ENCODE measurements at places on chromosomes 7 and 10.
A peak's percentile ranks its signal among the peaks of the same experiment; 100 is the strongest.

DNA sequence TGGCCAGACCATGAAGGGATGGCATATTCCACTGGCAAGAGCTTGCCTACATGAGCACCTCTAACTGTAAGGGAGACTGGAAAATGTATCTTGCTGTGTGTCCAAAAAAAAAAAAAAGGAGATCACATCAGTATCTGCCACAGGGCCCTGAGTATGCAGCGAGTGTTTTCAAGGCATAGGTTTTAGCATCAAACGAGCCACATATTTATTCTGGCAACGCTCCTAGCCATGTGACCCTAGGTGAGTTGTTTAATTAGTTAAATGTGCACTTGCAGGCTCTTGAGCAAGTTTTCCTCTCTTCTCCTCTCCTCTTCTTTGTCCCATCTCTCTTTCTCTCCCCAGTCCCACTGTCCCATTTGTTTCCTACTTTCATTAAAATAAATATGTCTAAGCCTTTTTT lies 428.7 kb upstream of the AKR1E2 start:
- no peak for DNase-seq

DNA sequence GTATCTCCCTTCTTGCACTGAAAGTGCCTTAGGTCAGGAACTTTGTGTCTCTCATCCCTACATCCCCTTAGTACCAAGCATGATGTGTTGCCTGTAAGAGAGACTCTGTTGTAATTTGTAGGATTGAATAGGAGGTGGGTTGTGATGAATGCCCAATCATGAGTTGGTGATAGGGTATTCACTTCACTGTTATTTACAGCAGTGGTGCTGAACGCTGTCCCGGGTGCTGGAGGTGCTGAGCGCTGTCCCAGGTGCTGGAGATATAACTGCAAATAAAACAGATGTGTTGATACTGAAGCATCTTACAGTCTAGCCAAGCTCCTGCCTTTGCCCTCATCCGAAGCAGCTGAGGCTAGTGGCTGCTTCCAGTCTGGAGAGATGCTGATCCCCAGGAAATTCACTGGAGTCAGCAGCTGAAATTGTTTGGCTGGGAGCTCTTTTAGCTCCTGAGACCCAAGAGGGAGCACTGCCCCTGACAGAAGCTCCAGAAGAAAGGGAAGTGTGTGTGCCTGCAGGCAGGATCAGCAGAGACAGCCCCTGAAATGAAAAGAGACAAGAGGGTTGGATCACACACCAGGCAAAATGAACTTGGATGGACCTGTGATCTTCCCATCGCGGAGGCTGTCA lies 183.4 kb downstream of the SORCS3 start:
- no peak for DNase-seq

DNA sequence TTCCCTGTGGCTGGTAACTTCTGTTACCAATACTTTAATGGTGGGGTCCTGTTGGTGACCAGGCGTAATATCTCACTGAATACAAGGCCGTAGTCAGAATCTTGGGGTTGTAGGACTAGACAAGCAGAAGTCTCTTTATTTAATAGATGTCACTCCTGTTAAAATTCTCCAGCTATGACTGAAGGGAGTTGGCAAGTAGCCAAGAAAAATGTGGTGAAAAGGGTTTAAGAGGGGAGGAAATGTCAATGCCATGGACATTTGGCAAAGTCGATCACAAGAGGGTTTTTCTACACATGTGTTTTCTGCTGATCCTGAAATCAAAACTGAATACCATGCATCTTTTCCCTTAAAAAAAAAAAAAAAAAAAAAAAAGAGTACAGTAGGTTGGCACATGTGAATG lies 533.5 kb downstream of the AUTS2 start:
- no peak for DNase-seq

- DNase-seq = no peak
These were observed 124.8 kb upstream of the LSM8 start for GRCh38 chr7:118059209-118059608.

GRCh38 chr10:58457761-58458616 lies 54.7 kb upstream of the BICC1 start:
- no peak for DNase-seq

- DNase-seq = no peak
These were observed 74.8 kb downstream of the SVIL start for GRCh38 chr10:29559996-29560395.

GRCh38 chr7:4734587-4735345 lies 40.7 kb upstream of the AP5Z1 start:
- no peak for DNase-seq

DNA sequence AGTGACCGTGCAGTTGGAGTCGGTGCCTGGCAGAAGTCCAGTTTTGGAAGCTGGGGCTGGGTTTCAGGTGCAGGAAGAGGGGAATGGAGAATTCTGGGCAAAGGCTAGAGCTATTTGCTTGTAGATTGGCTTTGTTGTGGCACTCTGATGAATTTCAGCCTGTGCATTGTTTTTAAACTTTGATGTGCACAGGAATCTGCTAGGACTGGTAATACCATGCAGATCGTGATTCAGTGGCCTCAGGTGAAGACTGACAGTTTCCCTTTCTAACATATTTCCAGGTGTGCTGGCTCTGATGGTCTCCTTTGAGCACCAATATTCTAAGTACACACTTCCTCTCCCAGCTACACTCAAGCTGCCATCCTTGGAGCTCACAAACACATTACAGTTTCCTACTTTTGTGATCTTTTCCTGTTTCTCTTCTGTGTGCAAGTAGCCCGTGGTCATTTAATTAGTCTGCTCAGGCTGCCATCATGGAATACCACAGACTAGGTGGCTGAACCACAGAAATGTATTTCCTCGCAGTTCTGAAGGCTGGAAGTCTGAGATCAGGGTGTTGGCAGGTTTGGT lies 55.6 kb downstream of the NOC3L start:
- no peak for DNase-seq

GRCh38 chr7:124269774-124270173 lies 236.9 kb upstream of the TMEM229A start:
- no peak for DNase-seq

DNA sequence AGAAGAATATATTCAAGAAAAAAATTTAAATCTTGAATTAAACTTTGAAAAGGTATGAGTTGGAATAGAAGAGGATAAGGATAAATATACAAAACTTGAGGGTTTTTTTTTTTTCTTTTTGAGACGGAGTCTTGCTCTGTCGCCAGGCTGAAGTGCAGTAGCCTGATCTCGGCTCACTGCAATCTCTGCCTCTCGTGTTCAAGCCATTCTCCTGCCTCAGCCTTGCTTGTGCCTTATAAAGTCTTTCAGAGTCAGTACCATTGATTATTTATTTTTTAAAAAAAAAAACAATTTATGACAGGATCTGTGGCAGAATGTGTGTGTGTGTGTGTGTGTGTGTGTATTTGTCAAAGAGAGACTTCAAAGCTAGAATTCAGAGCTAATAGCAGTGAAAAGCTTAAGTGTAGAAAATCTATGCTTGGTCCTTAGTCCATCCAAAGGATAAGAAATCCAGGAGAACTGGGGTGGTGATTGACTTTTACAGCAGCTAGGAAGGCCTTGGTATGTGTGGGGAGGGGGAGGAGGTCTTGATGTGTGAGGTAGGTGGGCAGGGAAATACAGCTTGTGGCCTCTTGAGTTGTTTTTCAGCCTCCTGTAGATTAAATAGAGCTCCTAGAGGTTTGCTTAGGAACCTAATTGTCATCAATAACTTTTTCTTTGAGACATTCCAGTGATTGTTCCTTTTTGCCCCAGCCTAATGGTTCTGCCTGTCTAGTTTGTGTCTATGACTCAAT lies 2.4 kb downstream of the HECTD2 start:
- DNase-seq = no peak

DNA sequence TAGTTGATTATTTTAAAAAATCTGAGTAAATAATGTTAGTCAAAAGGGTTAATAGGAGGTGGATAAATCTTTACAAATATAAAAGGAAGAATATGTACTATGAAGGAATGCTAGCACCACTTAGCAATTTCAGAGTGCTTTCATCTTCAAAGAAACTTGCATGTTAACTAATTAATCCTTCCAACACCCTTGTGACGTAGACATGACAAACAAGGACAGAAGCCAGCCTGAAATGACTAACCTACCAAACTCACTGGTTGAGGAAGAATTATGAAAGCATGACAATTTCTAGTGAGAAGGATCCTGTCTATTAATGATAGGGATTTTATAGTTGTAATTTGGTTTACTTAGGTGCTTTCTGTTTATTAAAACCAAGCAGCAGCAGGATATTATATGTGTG lies 468.0 kb upstream of the FZD8 start:
- no peak for DNase-seq

DNA sequence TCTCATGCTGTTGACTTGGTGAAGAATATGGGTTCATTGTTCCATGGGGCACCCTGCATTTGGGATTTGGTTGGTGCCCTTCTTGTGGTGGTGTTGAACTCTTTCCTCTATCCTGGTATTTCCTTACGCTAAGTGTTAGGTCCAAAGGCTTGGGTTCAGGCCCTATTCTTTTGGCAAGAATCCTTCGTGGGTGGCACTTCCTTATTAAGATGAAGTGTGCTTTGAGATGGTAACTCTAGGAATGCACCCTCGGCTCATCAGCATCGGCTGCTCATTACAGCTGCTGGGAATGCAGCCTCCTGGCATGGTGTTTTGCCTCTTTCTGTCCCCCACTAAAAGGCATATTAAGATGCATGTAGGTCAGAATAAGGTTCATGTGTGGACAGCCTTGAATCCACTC lies 380.7 kb downstream of the RPS24 start:
- no peak for DNase-seq

GRCh38 chr7:81094952-81095351 lies 176.1 kb upstream of the SEMA3C start:
- DNase-seq = no peak

DNA sequence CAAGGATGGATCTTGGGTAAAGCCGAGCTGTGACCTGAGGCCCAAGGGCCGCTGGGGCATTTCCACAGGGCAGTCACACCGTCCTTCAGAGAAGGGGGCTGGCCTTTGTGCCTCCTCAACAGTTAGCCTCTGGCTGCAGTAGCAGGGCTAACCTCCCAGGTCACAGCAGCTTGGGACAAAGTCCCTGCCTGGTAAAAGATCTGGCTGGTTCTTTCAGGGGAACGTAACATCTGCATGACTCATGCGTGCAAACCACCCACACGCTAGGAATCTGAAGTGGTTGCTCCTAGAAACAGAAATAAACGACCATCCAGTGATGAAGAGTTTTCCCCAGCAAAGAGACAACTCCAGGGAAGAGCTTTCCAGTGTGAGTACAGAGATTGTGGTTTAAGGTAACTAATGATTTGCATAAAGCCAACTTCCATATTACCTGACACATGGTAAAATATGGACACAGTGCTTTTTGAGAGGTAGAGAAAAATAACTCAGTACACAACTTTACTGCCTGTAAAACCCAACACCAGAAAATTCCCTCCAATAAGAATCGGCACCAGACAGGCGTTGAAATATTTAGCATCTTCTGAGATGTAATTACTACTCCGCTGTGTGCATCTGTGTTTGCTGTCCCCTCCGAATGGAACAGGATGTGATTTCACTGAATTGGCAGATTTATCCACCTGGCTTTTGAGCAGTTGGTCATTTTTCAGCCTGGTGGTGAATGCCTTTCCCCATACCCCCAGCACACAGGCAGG lies 84.9 kb upstream of the ADRB1 start:
- no peak for DNase-seq

GRCh38 chr10:25934621-25935139 lies 651 bp downstream of the MYO3A start:
- peak; percentile 32 for DNase-seq

GRCh38 chr10:89255793-89256192 lies 4.2 kb upstream of the LIPA start:
- no peak for DNase-seq

DNA sequence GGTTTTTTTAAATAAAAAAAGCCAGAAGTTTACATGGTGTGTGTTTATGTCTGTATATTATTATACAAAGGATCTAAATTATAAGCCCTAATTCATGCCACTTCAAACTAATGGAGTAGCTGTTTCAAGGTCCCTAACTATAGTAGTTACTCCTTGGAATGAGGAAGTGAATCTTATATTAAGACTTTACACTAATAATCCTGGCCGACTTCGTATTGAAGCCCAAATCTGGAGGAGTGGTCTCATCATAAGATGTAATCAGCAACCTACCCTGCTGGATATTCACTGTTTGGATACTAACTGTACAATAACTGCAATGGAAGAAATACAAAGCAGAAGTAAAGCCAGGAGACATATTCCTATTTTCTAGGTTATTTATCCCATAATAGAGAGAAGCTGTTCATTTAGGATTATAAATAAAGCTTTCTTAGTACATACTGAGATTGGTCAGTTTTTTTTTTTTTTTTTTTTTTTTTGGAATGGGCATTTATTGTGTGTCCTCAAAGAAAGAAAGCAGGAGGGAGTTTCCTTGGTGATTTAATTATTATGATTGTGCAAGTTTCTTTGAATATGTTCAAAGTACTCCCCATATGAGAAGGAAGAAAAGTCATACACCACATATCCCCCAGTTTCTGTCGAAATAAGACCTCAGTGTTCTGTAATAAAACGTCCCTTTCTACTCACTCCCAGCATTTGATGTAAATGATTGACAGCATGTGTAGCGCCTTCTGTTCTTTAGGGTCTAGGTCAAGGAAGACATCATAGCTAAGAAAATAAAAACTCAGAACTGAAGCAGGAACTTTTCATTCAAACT lies 397.8 kb downstream of the EXOC4 start:
- DNase-seq = no peak

GRCh38 chr10:57769298-57769697 lies 498.4 kb downstream of the IPMK start:
- DNase-seq = no peak

DNA sequence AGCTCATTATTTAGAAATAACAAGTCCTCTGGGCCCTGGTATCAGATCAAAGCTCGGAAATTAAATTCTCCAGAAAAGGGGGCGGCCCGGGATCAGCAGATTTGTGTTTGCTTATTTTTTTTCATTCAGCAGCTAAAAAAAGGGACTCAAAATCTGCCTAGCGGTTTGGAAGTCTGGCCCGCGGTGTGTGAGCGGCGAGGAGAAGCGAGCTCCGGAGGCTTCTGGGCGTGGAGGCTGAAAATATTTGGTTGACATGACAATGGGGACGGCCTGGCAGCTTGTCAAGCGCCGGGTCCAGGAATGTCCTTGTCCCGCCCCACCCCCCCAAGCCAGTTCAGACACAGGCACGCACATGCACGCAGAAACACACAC lies 43.4 kb downstream of the FOXL3 start:
- no peak for DNase-seq

DNA sequence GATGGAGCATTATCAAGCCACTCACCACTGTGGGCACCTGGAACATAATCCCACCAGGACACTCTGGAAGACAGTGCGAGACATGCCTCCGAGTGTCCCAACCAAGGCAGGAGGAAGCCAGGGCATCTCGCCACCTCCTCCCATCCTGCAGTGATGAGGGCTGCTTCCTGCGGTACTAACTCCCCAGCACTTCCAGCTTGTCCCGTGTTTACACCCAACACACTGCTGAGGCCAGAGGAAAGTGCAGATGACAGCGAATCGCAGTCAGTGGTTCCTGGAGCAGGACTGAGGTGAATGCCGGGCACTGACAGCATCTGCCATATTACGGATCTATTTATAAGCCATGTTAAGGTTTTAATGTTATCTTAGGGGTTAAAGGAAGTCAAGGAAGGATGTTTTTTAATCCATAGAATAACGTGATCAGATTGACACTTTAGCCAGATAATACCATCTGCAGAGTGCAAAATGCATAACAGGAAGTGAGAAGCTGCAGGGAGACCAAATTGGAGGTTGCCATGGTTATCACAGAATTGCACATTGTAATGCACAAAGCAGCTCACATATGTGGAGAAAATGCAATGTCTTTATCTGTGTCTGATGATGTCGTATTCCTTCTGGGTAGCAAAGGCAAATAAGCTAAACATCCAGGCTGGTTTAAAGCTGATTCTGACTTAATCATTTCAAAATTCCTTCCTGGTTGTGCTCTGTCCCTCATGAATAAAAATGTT lies 314.1 kb upstream of the C7orf33 start:
- no peak for DNase-seq

- DNase-seq = no peak
These were observed 290.2 kb downstream of the DNAJB6 start for GRCh38 chr7:157627033-157627432.
